Adrenal gland (tissue), 19 donors: ENCODE measurements at places on chromosomes 12 and 14. TPM values are rescaled to one million over a fixed set of nuclear protein-coding genes. Genes with fewer than 3 reads are reported as not detected.

The IL31 gene
- not detected for total RNA-seq

The GLIPR1L1 gene
- total RNA-seq, result not detected

The KRT77 gene
- not detected for total RNA-seq

- peak overlapping the region; percentile 40 for H3K27ac ChIP-seq
- H3K4me3 ChIP-seq, result no peak overlapping the region
- no peaks in the 10 kb centered on the region for H3K36me3 ChIP-seq
Observed at GRCh38 chr12:115204957-115205754, 521.2 kb upstream of the TBX3 start.

DNA sequence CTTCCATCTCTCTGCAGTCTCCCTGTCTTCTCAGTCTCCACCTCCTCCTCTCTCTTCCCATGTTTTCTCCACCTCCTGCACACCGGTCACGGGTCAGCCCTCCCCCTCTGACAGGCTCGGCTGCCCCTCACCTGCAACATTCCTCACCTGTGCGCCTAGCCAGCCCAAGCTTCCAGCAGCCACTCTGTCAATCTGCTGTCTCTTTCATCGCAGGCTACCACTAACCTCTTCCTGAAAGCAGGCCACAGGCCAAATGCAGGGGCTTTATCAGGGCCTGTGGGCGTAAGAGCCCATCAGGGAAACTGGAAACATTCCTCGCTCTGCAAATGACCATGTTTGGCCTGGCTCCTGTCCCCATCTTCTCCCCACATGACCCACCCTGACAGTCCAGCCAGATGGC lies 34.5 kb downstream of the CMKLR1 start:
- peak overlapping the region; percentile 47 for H3K27ac ChIP-seq
- no peak for DNase-seq
- no peak overlapping the region for H3K4me3 ChIP-seq
- peaks cover 55% of the 10 kb centered on the region for H3K4me1 ChIP-seq

DNA sequence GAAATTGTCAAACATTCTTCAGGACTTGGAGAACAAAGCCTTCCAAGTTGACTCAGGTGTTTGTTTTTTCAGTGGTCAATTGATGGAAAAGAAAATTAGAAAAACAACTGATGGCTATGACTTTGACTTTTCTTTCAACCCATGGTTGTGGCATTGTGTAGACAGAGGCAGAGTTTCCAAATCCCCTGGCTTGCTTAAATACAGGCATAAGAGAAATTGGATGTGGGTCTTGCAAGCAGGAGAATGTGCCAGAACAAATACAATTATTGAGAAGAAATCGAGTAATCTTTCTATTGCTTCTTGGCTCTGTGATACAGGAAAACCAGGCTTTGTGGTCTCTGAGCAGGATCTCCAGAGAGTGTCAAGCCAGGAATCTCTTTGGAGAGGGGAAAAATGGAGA lies 40.9 kb upstream of the FRMD6 start:
- no peaks in the 10 kb centered on the region for H3K4me1 ChIP-seq
- no peak overlapping the region for H3K4me3 ChIP-seq
- DNase-seq, result no peak
- H3K27me3 ChIP-seq, result no peaks in the 10 kb centered on the region

DNA sequence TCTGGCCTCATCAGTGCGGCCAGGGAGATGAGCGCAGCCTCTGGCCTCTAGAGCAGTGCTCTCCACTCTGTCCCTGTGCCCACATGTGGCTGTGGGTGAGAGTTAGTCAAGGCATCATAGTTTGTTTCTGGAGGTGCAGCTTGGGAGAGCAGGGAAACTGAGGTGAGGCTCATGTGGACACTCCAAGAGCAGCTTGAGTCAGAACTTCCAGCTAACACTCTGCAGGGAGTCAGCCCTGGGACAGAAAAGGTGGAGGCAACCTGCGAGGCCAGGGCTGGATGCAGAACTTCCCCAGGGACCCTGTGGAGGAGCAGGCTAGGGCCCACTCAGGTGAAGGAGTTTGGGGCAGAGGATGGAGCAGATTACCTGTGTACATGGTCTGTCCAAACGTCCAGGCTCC lies 10.8 kb downstream of the ISCA2 start:
- H3K27ac ChIP-seq, result no peak overlapping the region
- no peak overlapping the region for H3K4me3 ChIP-seq
- no peaks in the 10 kb centered on the region for H3K4me1 ChIP-seq
- no peaks in the 10 kb centered on the region for H3K27me3 ChIP-seq

The CNTN1 gene
- 36.5 TPM for total RNA-seq

GRCh38 chr12:41327096-41327895 lies 139.2 kb downstream of the PDZRN4 start:
- no peaks in the 10 kb centered on the region for H3K4me1 ChIP-seq
- H3K4me3 ChIP-seq, result no peak overlapping the region
- H3K27ac ChIP-seq, result no peak overlapping the region
- DNase-seq, result no peak
- no peaks in the 10 kb centered on the region for H3K36me3 ChIP-seq
- H3K27me3 ChIP-seq, result no peaks in the 10 kb centered on the region

DNA sequence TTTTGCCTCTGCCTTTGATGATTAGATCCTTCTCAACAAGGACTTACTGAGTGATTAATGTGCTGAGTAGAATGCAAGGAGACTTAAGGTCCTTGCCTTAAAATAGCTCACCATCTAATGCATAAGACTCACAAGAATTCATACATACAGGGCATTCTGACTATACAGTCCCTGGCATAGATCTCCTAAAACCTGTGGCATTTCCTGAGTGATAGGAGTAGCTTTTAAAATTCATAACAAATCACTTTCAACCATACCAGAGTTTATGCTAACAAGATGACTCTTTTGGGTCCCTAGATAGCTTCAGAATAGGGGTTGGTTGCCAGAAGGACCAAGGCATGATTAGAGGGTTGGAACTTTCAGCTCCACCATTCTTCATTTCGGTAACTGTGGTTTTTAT lies 48.8 kb downstream of the STXBP6 start:
- no peak for DNase-seq
- H3K27ac ChIP-seq, result no peak overlapping the region
- no peaks in the 10 kb centered on the region for H3K27me3 ChIP-seq
- no peak overlapping the region for H3K4me3 ChIP-seq
- H3K36me3 ChIP-seq, result no peaks in the 10 kb centered on the region
- no peaks in the 10 kb centered on the region for H3K4me1 ChIP-seq

The PLEKHH1 gene
- 15.9 TPM for total RNA-seq

DNA sequence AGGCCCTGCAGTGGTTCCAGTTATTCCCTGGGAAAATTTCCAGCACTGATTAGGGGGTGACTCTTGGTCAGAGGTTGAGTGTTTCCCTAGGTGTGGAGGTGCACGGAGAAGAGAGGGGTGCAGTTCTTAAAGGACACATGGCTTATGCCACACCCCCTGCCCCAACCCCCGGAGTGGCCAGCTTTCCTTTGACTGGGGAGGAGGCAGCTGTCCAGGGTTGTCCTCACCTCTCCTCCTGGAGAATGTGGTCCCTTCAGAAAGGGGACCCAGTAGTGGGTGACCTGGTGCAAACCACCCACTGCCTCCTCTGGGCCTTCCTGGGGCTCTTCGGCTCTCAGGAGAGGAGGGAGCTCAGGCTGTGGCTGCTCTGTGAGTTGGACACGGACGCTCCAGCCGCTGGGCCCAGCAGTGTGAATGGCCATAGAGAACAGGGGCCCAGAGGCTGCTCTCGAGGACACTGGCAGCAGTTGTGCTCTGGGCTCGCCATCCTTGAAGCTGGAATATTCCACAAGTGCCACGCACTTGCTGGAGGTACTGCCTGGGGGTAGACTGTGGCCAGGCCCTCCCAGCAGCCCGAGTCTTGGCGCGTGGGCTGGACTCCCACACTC lies 13.6 kb downstream of the PACS2 start:
- H3K36me3 ChIP-seq, result no peaks in the 10 kb centered on the region
- peak overlapping the region; percentile 24 for H3K27ac ChIP-seq
- no peak for DNase-seq
- H3K27me3 ChIP-seq, result no peaks in the 10 kb centered on the region

The CCDC177 gene
- not detected for total RNA-seq

DNA sequence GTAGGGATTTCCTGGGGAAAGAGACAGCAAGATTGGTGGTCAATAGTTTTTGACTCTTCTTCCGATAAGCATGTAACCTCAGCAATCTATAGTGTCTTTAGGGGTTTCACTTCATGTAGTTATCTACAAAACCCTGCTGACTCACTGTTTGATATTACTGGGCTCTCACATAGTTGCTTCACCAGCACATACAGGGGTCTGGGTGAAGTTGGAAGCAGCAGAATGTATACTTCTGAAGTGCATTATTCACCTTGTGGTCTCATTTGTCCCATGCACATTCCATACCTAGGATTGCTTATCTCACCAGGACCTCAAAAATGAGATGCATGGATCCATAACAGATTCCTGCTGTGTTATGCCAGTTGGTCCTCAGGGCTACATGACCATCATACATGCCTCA lies 280.0 kb downstream of the LRIG3 start:
- DNase-seq, result no peak
- no peak overlapping the region for H3K27ac ChIP-seq

GRCh38 chr12:117067016-117067415 lies 32.2 kb downstream of the TESC start:
- H3K27me3 ChIP-seq, result no peaks in the 10 kb centered on the region
- no peaks in the 10 kb centered on the region for H3K36me3 ChIP-seq
- H3K4me3 ChIP-seq, result no peak overlapping the region
- no peaks in the 10 kb centered on the region for H3K4me1 ChIP-seq
- no peak for DNase-seq
- H3K27ac ChIP-seq, result no peak overlapping the region

The PPFIBP1 gene
- 95.5 TPM for total RNA-seq

The PTGDR gene
- 0.69 TPM for total RNA-seq

The MUCL1 gene
- total RNA-seq, result not detected

DNA sequence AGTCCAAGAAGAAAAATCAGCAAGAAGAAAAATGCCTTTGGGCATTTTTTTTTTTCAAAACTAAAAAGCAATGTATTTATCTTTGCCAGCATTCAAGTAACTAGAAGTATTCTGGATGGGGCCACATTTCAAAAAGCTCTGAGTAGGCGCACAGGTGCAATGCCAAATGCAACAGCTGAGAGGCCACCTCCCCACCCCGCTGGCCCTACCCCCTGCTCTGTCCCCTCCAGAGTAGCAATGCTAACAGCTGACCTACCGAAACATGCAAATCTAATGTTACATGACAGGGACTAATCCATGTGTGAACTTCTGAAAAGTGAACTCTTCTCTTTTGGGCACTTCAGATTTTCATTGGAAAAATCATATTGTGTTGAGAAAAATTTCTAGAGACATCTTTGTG lies 153.7 kb upstream of the SLC38A2 start:
- no peaks in the 10 kb centered on the region for H3K36me3 ChIP-seq
- H3K4me3 ChIP-seq, result no peak overlapping the region
- H3K4me1 ChIP-seq, result no peaks in the 10 kb centered on the region
- H3K27me3 ChIP-seq, result no peaks in the 10 kb centered on the region
- no peak overlapping the region for H3K27ac ChIP-seq
- DNase-seq, result no peak

GRCh38 chr14:23335623-23336022 lies 14.4 kb downstream of the PABPN1 start:
- no peaks in the 10 kb centered on the region for H3K36me3 ChIP-seq
- no peak overlapping the region for H3K27ac ChIP-seq
- H3K4me3 ChIP-seq, result no peak overlapping the region
- no peaks in the 10 kb centered on the region for H3K4me1 ChIP-seq
- no peak for DNase-seq
- H3K27me3 ChIP-seq, result no peaks in the 10 kb centered on the region

The CCDC197 gene
- not detected for total RNA-seq

The GPRC5A gene
- total RNA-seq, result 8.4 TPM

The RNASE3 gene
- not detected for total RNA-seq

The VAMP1 gene
- total RNA-seq, result 8.7 TPM

The MSI1 gene
- total RNA-seq, result 2.8 TPM

The P2RX2 gene
- not detected for total RNA-seq

The FOXG1 gene
- not detected for total RNA-seq

DNA sequence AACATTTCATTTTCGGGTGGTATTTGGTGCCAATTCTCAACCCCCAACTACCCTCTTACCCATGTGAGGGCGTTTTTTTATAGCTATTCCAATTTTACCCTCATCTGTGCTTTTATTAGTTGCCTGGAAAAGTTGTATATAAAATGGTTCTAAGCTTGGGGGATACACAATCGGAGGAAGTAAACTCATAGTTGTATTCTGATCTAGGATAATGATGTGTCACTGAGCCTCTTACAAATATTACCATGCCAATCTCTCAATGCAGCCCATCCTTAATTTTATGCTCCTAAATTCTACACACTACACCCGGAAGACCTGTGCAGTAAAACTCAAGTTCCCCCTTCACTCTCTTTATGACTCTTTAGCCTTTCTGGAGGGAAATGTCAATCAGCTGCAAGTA lies 1206.5 kb upstream of the FLRT2 start:
- H3K4me1 ChIP-seq, result no peaks in the 10 kb centered on the region
- DNase-seq, result no peak
- no peaks in the 10 kb centered on the region for H3K36me3 ChIP-seq
- no peak overlapping the region for H3K27ac ChIP-seq
- H3K4me3 ChIP-seq, result no peak overlapping the region
- no peaks in the 10 kb centered on the region for H3K27me3 ChIP-seq

The ADCY6 gene
- 21.8 TPM for total RNA-seq

GRCh38 chr12:60704171-60704914 lies 1108.5 kb downstream of the SLC16A7 start:
- no peaks in the 10 kb centered on the region for H3K36me3 ChIP-seq
- DNase-seq, result no peak
- no peaks in the 10 kb centered on the region for H3K4me1 ChIP-seq

- H3K4me1 ChIP-seq, result peaks cover 34% of the 10 kb centered on the region
- no peaks in the 10 kb centered on the region for H3K27me3 ChIP-seq
- H3K27ac ChIP-seq, result peak overlapping the region; percentile 87
- H3K4me3 ChIP-seq, result no peak overlapping the region
Observed at GRCh38 chr12:104219361-104219892, 3.8 kb downstream of the TXNRD1 start.
